ENCODE measurements at places on chromosomes 12 and 14.

DNA sequence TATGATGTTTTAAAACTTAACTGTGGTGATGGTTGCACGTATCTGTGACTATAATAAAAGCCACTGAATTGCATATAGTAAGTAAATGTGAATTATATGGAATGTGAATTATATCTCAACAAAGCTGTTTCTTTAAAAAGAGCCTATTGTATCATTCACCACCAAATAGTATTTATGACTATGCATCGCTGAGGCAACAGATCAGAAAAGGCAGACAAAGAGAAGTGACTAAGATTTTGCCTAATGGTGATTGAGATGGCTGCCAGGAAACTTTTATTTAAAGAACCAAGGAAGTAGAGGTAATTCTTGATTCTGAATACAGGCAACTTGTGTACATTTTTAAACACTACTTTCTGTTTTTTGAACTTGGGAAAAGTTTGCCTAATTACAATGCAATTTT lies 31.7 kb downstream of the DHRS7 start:
- DNase-seq = no peak

- DNase-seq = peak; percentile 21
Measured at GRCh38 chr14:32073537-32074189, 3.4 kb upstream of the ARHGAP5 start.

- no peak for DNase-seq
Measured at GRCh38 chr12:52205612-52206303, 13.9 kb upstream of the KRT80 start.

GRCh38 chr14:54370323-54371198 lies 26.2 kb upstream of the CDKN3 start:
- no peak for DNase-seq

- no peak for DNase-seq
Measured at GRCh38 chr12:116337312-116337711, 59.8 kb upstream of the MED13L start.

GRCh38 chr12:70560671-70561070 lies 76.6 kb downstream of the PTPRB start:
- no peak for DNase-seq

DNA sequence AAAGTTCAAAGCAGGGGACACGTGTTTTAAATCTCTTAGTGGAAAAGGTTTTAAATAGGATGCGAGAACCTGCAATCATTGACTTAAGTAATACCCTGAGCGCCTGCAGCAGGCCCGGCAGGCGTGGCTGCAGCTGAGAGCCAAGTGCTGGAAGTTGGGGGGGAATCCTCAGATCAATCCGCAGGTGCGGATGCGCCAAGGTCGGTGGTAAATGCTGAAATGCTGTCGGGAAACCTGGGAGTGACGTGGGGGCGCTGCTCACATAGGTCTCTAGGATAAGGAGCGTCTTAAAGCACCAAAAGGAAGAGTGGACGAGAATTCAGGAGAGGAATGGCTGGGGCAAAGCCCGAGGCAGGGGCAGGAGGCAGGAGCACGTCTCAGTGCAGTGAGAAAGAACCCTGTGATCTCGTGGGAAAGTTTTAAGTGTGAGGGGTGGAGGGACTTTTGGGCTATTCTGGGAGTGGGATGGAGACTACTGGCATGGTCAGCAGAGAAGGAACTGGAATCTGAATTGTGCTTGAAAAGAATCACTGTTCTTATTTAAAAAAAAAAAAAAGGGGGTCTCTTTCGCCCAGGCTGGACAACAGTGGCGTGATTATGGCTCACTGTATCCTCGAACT lies 883 bp upstream of the CDCA4 start:
- peak; percentile 19 for DNase-seq

- DNase-seq = no peak
Measured at GRCh38 chr14:52948836-52949235, 2.0 kb downstream of the FERMT2 start.
